ENCODE measurements at places on chromosomes 2 and 18.
A peak's percentile ranks its signal among the peaks of the same experiment; 100 is the strongest.

DNA sequence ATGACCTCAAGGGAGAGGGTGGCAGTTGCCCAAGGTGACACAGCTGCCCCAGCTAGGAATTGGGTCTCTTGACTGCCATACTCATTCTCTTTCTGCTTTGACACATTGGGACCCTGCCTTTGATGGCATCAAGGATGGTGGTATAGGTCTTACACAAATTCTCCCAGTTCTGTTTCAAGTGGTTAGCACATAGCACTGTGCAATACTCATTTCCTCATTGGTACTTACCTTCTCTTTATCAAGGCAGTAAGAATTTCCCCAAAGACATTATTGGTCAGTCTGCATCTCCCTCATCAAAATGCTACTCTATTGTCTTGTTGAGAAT, 35.9 kb upstream of the CCDC93 start:
- no peaks in the 10 kb centered on the region for H3K27me3 ChIP-seq
- no peaks in the 10 kb centered on the region for H3K36me3 ChIP-seq
- H3K27ac ChIP-seq: no peak overlapping the region
- DNase-seq: no peak

DNA sequence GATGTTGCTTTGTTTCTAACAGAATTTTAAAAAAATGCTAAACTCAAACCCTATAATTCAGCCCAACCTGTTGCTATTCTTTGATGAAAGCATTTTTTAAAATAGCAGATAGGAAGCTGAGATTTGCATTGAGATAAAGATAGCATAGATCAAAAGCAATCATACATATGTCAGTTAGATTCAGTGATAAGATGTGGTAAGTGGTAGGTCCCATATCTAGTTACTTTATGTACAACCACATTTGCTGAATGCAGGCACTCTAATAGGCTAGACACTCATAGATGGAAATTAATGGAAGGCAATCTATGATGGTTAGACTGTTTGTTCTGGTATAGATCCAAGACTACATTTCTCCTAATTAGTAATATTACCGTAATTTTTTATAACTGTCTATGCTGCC, 27.2 kb upstream of the C1D start:
- H3K4me1 ChIP-seq: no peaks in the 10 kb centered on the region
- DNase-seq: no peak
- no peak overlapping the region for H3K4me3 ChIP-seq
- H3K36me3 ChIP-seq: no peaks in the 10 kb centered on the region
- H3K27me3 ChIP-seq: no peaks in the 10 kb centered on the region

- peaks cover 5% of the 10 kb centered on the region for H3K4me1 ChIP-seq
- DNase-seq: no peak
- H3K4me3 ChIP-seq: no peak overlapping the region
- H3K36me3 ChIP-seq: no peaks in the 10 kb centered on the region
- H3K27ac ChIP-seq: no peak overlapping the region
- H3K27me3 ChIP-seq: no peaks in the 10 kb centered on the region
Measured at GRCh38 chr2:233197022-233197421, 54.5 kb upstream of the ATG16L1 start.

- no peaks in the 10 kb centered on the region for H3K4me1 ChIP-seq
- H3K27ac ChIP-seq: no peak overlapping the region
- H3K36me3 ChIP-seq: no peaks in the 10 kb centered on the region
- no peaks in the 10 kb centered on the region for H3K27me3 ChIP-seq
Measured at GRCh38 chr18:59550174-59550516, 147.1 kb downstream of the CCBE1 start.

- DNase-seq: no peak
- H3K4me1 ChIP-seq: peaks cover 7% of the 10 kb centered on the region
- H3K4me3 ChIP-seq: no peak overlapping the region
- H3K27ac ChIP-seq: no peak overlapping the region
Measured at GRCh38 chr2:133586978-133587377, 18.7 kb upstream of the NCKAP5 start.

- no peaks in the 10 kb centered on the region for H3K4me1 ChIP-seq
- no peak for DNase-seq
Measured at GRCh38 chr2:121777699-121778058, 22.2 kb downstream of the TSN start.

- H3K4me1 ChIP-seq: no peaks in the 10 kb centered on the region
- no peaks in the 10 kb centered on the region for H3K36me3 ChIP-seq
- H3K27me3 ChIP-seq: peaks cover 47% of the 10 kb centered on the region
- no peak for DNase-seq
Measured at GRCh38 chr18:22185273-22185672, 15.9 kb downstream of the GATA6 start.

DNA sequence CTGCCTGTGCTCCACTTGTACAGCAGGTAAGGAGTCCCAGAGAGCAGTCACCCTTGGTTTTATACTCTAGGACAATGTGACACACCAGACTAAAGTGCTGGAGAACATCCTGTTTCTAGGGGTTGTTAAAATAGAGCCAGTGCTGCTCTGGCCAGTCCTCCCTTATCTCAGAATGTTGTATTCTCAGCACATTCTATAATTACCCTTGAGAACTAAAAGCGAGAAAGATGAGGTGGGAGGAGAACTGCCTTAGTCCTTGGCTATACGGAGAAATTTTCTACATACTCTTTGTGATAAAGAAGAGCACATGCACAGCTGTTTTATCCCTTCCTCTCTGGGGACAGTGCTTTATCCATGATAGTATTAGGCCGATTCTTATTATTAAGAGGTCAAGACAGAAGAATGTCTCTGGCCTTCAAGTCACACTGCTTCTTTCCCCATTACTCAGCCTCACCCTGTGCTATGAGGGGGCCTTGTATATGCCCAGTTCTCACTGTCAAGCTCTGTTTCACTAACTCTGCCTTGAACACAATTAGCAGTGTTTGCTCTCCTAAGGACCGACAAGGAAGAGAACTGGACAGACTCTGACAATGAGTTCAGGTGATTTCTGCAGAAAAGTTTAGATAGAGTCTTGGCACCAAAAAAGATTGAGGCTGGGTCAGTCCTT, 385.8 kb downstream of the TRIB2 start:
- no peak overlapping the region for H3K4me3 ChIP-seq
- no peaks in the 10 kb centered on the region for H3K36me3 ChIP-seq
- H3K4me1 ChIP-seq: no peaks in the 10 kb centered on the region
- no peak for DNase-seq
- H3K27ac ChIP-seq: no peak overlapping the region
- H3K27me3 ChIP-seq: no peaks in the 10 kb centered on the region

GRCh38 chr2:226649871-226650660, 149.6 kb downstream of the IRS1 start:
- peak overlapping the region; percentile 67 for H3K27ac ChIP-seq
- H3K4me1 ChIP-seq: peaks cover 13% of the 10 kb centered on the region

- H3K4me1 ChIP-seq: peaks cover 7% of the 10 kb centered on the region
- H3K27ac ChIP-seq: no peak overlapping the region
- DNase-seq: no peak
Measured at GRCh38 chr2:30410217-30410616, 36.8 kb upstream of the LCLAT1 start.

- H3K27ac ChIP-seq: no peak overlapping the region
- no peaks in the 10 kb centered on the region for H3K27me3 ChIP-seq
- H3K4me1 ChIP-seq: no peaks in the 10 kb centered on the region
- DNase-seq: no peak
Measured at GRCh38 chr2:105834931-105835330, 90.2 kb downstream of the NCK2 start.

GRCh38 chr2:196415384-196415783, 224.1 kb upstream of the CCDC150 start:
- H3K27me3 ChIP-seq: no peaks in the 10 kb centered on the region
- H3K4me3 ChIP-seq: no peak overlapping the region
- H3K36me3 ChIP-seq: no peaks in the 10 kb centered on the region

DNA sequence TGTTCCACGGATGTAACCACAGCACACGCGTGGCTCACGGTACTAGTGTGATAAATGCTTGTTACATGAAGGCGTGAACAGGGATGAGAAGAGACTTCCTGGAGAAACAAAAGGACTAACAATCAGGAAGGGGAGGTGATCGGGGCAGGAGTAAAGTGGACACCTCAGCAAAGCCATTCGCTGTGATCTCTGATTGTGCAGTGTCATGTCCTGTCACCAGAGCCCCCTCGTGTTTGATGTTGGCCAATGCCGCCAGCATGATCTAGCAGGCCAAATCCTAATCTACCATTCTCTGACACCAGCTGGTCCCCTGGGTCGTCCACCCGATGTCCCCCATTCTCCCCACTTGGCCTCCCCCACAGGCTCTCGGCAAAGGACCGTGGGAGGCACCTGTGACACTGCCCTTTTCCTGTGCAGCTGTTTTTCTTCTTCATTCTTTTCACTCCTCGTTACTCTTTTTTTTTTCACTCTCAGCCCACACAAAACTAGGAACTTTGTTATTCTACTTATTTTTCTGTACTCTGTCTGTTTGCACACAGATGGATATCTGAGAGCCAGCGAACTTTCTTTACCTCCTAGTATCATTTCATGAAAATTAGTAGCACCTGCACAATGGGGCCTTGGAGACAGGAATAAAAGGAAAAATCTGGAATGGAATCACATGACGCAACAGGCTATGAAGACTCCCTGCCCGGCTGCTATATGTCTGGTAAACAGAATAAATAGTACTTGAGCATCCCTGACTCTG, 146.8 kb downstream of the TGIF1 start:
- peaks cover 41% of the 10 kb centered on the region for H3K4me1 ChIP-seq
- peaks cover 2% of the 10 kb centered on the region for H3K36me3 ChIP-seq
- peak overlapping the region; percentile 100 for H3K27ac ChIP-seq
- no peak overlapping the region for H3K4me3 ChIP-seq

Data from spinal cord (tissue), 10 donors.